ENCODE measurements at places on chromosomes 7 and 10.

- DNase-seq = no peak
These were observed 47.5 kb downstream of the TASOR2 start for GRCh38 chr10:5732141-5732540.

GRCh38 chr10:82934429-82934828 lies 1059.4 kb downstream of the NRG3 start:
- DNase-seq = no peak

DNA sequence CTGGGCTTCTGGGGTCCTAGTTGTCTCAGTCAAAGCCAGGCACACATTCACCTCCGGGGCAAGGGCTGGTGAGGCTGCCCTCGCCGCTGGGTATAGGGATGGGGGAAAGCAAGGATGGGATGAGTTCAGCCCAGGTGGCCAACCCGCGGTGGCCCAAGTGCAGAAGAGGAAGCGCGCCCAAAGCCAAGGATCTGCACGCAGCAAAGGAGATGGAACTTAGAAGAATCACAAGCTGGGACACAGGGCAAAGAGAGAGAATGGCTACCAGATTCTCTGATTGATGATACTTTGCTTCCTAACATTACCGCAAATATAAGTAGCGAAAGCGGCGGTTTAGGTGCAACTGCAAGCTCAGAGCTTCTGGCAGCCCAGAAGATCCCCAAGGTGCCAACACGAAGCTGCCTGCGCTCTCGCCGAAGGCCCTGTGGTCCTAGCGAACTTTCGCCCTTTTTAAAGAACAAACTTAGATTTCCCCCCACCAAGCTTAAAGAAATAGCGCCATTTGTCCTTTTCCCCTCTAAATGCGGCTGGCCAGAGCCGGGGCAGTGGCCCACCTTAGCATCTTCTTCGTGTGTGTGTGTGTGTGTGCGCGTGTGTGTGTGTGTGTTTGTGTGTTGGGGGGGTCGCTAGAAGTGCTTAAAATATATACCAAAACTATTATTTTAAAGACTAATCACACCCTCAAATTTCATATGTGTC lies 927 bp upstream of the MKX start:
- DNase-seq = no peak

GRCh38 chr7:37286454-37286832 lies 162.2 kb downstream of the ELMO1 start:
- DNase-seq = no peak

- no peak for DNase-seq
These were observed 63.1 kb downstream of the AUTS2 start for GRCh38 chr7:69661342-69661741.

DNA sequence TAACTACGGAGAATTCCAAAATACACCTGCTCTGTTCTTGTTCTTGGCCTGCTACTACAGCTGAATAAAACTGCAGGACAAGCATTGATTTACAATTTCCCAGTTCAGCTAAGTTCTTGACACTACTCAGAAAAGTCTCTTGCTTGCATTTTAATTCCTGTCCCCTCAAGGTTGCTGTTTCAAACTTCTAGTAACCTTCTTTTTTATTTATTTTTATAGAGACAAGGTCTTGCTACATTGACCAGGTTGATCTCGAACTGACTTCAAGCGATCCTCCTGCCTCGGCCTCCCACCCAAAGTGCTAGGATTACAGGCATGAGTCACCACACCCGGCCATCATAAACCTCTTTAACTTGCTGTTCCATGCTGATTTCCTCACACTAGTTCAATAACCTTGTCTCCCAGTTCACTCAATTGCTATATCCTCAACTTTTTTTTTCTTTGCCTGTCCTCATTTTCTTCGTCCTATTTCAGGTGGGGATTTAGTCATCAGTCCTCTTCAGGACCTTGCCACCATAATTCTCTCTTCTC lies 79.9 kb downstream of the ARHGAP21 start:
- no peak for DNase-seq

DNA sequence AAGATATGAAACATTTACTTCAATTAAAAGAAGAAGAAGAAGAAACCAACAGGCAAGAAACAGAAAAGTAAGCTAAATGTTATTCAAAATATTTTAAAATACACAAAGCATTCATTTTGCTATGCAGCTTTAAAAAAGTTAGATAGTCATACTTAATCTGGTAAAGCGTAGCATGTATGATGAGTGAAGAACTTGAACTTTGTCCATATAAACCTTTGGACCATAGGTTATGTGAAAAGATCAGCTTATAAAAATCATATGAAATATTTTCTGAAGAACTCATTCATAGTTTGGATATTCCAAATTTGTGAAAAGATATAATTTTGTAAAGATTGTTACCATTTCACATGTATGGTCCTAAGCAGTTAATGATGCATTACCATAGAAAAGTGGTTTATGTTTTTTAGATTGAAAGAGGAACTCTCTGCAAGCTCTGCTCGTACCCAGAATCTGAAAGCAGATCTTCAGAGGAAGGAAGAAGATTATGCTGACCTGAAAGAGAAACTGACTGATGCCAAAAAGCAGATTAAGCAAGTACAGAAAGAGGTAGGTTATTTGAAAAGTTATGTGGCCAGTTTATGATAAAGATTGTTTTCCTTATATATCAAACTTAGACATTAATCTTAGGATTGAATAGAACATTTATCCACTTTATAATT lies 37.3 kb downstream of the KIF20B start:
- no peak for DNase-seq

GRCh38 chr10:98302741-98303365 lies 34.9 kb upstream of the LOXL4 start:
- DNase-seq = no peak

DNA sequence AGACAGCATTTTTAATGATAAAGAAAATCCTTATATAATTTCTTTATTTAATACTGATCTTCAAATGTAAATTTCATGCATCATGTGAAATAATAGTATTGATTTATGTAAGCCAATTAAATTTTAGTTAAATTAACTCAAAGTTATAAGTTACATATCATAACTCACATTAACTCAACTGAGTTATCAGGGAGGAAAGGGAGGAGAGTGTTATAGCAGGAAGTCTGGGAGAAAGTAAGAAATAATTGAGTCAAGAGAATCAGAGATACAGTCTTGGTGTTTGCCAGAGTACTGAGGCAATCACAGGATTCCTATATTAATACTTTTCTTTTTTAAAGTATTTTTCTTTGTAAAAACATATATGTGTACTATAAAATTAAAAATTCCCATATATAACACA lies 4.0 kb downstream of the BICC1 start:
- DNase-seq = no peak

DNA sequence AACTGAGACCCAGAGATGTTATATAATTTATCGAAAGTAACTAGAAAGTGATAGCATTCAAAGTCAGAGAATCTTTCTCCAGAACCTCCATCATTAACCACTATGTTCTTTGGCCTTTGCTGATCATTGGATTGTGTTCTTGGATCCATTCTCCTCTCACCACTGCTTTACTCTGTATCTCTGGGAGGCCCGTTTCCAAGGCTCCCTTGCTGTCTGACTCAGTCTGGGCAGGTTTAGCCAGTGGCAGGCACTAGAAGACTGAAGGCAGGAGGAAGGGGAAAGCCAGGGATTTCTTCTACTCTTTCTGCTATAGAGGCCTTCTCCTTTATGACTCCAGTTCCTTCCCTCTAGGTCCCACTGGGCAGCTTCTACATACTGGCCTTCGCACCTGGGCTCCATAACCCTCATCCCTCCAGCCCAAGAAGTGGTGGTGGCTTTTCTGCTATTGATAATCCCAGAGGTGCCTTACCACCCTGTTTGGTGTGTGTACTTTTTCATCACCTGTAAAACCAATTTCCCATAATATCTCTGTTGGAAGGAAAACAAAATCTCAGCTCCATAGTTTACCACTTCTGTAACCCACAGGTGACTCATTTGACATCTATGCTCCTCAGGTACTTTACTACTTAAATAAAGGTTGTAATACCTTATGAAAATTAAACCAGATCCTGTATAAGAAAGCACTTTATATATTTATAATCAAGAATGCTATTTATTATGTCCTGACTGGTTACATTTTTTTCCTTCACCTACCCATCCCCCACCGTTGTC lies 36.0 kb downstream of the BCAP29 start:
- DNase-seq = no peak

- DNase-seq = no peak
These were observed 265.8 kb upstream of the NEBL start for GRCh38 chr10:21162948-21163347.

DNA sequence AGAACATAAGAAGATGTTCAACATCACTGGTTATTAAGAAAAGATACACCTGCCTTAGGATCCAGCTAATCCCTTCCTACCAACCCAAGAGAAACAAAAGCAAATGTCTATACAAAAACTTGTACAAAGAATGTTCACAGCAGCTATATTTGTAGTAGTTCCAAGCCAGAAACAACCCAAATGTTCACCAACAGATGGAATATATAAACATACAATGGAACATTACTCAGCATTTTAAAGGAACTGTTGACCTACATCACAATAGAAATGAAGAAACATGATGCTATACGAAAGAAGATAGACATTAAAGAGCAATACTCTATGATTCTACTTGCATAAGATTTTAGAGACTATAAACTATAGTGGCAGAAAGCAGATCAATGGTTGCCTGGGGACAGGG lies 149.4 kb downstream of the ZNF438 start:
- no peak for DNase-seq

GRCh38 chr7:108196004-108196403 lies 65.8 kb upstream of the LAMB4 start:
- no peak for DNase-seq

GRCh38 chr10:29199339-29199738 lies 89.5 kb upstream of the LYZL1 start:
- no peak for DNase-seq

GRCh38 chr7:132218876-132219275 lies 357.4 kb downstream of the PLXNA4 start:
- DNase-seq = no peak

DNA sequence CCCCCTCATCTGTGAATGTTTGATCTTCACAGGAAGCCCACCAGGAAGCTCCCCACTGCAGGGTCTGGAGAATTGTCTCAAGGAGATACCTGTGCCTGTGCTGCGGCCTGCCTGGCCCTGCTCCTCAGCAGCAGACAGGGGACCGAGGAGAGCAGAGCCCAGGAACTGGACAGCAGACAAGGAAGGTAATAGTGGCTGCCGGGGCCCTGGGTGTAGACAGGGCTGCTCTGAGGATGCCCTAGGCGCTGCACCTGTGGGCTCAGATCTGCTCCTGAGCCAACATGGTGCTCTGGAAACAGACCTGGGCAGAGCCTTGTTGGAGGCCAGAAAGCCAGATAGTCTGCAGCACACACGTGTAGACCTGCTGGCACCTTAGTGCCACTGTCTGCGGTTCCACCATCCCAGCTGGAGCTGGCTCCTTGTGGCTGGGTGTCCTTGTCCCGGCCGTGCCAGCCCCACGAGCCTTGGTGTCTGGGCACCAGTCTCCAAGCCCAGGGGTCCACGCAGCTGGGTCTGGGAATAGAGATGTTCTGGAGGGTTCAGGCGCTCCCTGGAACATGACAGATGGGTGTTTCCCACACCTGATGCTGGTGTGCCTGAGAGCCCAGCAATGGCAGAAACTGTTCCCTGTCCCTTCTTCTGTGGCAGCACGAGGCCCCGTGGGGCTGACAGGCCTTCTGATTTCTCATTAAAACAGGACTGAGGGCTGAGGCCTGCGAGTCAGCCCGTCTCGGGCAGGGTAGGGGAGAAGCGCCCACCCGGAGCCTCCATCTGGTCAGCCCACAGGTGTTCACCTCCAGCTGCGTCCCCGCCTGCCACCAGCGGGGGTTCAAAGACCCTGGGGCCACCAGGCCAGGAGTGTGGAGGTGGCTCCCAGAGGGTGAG lies 44.7 kb downstream of the ZNF467 start:
- DNase-seq = no peak

DNA sequence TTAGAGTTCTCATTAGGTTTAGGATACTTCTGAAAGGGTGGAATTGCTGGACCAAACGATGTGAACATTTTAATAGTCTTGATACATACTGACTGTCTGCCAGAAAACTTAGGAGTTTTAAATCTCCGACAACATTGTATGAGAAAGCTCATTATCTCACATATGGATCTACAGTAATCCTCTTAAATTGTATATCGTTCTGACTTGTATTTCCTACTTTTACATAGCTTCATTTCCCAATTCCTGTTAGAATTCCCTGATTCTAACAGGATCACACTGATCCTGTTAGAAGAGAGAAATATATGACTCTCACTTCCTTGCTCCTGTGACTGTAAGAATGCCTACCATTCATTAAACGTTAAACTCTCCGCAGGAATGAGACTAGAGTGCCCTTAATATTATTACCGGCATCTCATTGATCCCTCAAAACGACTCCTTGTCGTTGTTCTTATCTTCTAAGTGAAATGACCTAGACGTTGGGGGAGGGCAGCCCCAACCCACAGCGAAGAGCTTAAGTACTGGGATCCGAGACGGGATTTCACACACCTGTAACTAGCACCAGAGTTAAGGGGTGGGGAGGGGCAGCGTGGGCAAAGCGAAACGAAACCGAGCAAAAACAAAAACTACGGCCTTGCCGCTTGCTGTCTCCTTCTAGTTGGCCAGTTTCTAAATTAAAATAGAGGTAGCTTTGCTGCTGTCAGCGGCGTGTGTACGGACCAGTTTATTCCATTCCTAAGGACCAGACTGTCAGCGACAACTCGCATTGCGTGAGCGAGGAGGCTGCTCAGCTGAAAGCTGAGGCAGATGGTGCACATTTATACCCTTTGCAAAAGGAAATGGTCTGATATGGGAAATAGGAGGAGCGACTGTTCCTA lies 678 bp upstream of the TMEM106B start:
- DNase-seq = no peak

Measured in activated gamma-delta T cell treated with Interleukin-2 at 50 U/mL for 16 hours (primary cell).